ENCODE measurements at places on chromosomes 16 and 17. TPM values are rescaled to one million over a fixed set of nuclear protein-coding genes. Genes with fewer than 3 reads are reported as not detected.

DNA sequence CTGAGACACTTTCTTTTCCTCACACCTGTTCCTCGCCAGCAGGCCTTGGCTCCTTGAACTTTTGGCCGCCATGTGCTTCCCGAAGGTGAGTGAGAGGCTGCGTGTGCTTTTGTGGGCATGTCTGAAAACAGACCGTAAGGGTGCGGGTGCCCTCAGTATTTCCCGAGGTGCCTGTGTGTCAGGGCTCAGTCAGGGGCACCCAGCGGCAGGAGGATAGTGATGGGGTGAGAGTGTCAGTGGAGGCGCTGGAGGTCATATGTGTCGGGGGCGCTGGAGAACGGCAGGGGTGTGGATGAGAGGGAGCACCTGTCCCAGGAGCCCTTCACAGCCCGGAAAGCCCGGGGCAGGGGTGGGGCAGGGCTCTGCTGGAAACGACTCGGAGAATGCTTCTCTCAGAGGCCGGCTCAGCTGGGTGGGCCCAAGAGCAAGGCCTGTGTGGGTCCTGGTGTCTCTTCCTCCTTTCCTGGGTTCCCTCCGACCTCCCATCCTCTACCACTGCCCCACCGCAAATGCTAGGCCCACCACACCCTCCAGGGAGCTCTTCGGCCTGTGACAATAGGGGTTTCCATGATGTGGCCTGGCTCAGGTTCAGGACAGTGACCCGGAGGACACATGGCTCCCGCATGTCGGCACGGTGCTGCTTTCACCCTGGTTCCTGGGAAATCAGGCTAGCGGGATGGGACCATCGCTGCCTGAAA, 451 bp downstream of the IL32 start:
- DNase-seq, result no peak

- DNase-seq, result no peak
Measured at GRCh38 chr17:77076124-77076830, 64.5 kb upstream of the SEC14L1 start.

The HOXB7 gene
- total RNA-seq, result 22.4 TPM

DNA sequence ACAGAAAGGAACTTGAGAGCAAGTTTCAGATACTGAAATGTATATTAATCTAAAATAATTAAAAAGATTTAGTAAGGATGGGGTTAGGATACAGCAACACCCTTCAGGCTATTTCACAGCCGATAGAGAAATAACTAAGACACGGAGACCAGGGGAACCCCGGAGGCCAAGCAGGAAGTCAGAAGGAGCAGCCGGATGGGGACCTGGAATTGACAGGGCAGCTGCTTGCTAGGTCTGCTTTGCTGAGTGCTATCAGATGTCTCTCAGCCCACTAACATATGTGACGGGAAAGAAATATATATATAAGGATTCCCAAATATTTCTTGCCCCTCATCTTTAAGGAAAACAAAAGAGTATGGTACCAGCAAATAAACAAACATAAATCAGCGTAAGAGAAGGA, 154.1 kb upstream of the CDH5 start:
- no peak for DNase-seq

Data from H4 (cell line).